ENCODE measurements at places on chromosomes 2 and 18. TPM values are rescaled to one million over a fixed set of nuclear protein-coding genes. Genes with fewer than 3 reads are reported as not detected.

- no peak for DNase-seq
Observed at GRCh38 chr18:51425475-51425874, 228.0 kb upstream of the MEX3C start.

The PXDN gene
- 77.8 TPM for polyA plus RNA-seq

DNA sequence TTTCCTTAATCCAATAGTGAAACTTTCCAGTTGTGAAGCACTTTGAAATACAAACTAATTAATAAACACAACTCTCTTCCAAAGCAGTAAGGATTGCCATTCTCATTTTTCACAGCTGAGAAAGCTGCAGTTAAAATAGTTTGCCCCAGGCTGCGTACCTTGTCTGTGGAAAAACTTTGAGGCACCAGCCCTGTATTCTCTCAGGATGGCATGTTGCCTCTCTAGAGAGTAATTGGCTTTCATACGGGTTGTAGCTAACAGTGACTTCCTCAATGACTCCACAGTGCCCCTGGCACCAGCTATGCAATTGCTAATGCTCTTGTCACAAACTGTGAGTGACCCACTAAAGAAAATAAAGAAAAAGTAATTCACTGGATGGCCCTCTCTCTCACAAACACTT lies 345.7 kb downstream of the MTX2 start:
- DNase-seq: no peak

The FNDC4 gene
- polyA plus RNA-seq: 10.5 TPM

The INPP5D gene
- polyA plus RNA-seq: 8.4 TPM

The NCK2 gene
- 64.8 TPM for polyA plus RNA-seq

GRCh38 chr18:29434650-29435049 lies 1257.7 kb upstream of the CDH2 start:
- no peak for DNase-seq

DNA sequence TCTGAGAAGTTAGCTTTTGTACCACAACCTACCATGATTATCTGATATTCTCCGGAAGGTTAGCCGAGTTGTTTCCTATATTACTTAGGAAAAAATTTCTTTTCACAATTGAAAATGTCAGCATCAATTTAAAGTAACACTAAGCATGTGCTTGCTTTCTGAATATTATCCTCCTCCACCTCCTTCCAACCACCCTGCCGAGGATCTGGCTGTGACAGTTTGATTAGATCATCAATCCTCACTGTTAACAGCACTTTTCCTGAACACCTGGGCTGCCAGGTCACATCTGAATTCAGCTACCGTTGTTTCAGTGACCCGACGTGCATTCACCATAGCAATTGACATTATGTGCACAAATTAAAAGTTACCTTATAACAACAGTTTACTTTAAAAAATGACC lies 207.0 kb downstream of the ZNF407 start:
- no peak for DNase-seq

DNA sequence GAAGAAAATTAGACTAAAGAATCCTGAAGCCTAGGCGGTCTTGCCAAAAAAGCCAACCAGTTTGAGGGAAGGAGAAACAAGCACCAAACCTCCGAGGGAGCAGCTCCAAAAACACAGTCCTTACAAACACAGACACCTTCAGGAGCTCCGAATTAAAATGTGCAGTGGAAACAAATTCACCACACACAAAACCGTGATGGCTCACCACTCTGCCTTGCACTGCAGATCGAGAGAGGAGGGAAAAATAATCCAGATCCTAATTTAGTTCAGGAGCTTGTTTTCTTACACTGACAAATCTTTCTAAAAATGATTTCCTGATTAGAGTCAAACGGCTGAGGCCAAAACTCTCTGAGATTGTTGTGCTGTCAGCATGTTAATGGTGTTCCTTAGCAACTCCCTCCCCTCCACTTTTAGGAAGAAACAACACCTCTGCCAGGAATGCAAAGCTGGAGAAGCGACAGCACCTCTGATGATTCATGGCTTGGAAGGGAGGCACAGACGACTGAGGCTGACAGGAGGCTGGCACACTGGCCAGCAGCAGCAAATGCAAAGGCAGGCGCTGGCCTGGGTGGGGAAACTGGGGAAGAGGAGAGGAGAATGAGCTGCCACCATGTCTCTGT lies 249.4 kb upstream of the KLHL29 start:
- DNase-seq: no peak

DNA sequence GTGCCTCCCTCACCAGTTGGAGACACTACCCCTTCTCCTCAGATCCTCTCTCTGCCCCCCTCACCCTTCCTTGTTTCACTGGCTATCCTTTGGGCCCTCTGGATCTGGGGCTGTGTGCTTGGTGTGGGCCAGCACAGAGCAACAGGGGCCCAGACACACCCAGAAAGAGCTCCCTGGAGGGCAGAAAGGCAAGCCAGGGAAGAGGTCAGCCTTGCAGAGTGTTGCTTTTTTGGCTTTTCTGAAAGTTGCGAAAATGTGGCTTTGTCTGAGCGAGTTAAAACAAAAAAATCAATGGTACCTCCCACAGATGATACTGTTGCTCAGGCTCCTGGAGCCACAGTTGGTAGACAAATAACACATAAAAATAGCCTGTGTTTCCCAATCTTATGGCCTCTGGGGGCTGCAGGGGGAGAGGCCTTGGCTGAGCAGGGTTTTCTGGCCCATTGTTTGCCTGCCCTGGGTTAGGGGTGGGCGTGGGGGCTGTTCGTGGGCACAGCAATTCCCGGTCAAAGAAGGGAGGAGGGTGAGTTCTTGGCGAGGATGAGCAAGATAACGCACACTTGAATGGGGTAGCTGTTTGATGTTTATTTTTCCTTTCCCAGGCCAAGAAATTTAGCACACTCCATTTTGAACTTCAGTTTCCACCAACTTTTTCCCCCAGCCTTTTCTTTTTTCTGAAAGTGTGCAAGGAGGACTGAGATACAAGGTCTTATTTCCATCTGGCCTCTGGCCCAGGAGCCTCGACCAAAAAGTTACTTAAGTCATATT lies 167.0 kb upstream of the HAAO start:
- no peak for DNase-seq

The PELI1 gene
- polyA plus RNA-seq: 15.4 TPM

GRCh38 chr2:201267278-201268030 lies 7.1 kb downstream of the CASP8 start:
- DNase-seq: no peak

DNA sequence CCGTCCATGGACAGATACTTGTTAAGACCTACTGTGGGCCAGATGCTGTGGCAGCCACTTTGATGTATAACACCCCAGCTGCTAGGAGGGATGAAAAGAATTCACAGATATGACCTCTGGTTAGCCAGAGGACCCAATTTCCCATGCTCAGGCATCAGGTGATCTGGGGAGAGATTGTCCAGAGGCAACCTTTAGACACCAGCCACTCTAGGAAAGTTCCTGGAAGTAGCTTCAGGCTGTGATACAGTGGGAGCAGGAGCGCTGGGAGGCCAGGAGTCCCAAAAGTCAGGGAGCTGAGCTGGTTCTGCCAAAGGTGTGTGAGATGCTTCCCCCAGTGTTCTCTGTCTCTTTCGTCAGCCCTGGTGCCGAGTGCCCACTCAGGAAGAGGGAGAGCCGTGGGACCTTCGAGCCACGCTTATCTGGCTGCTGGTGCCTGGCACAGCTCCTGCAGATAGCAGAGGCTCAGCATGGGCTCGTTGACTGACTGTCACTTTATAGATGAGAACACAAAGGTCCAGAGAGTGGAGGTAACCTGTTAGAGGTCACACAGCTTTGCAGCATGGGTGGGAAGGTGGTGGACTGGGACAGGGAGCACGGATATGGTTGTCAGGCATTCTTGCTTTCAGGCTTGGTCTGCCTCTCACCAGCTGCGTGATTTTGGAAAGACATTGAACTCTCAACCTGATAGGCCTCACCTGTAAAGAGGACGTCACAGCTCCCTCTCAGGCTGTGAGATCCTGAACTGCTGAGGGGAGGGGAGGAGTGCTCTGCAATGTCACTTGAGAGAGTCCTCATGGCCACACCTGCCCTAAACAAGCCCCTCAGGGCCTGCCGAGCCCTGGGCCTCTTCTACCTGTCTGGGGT lies 7.8 kb upstream of the RALB start:
- no peak for DNase-seq

GRCh38 chr2:30656079-30656478 lies 151.2 kb downstream of the CAPN13 start:
- DNase-seq: no peak

Measured in urinary bladder (tissue), 4 donors.